ENCODE measurements at places on chromosomes 16 and 17.

GRCh38 chr17:71779482-71779881 is 341.3 kb upstream of the SOX9 start:
- DNase-seq = no peak

DNA sequence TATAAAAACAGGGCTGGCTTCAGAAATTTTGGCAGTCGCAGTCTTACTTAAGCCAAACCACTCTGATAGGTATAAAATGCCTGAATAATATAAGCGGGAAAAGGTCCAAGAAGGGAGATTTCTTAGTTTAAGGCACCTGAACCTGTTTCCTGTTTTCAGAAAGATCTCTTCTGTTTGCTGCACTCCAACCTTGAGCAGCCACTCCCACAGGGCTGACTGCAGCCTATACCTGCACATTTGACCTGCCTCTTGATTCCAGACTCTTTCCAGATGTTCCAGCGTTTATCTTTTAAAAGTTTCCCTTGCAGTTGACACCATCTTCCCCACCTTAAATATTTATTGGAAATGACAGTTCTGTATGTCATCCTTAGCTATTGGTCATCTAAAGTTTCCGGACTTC is 132.2 kb downstream of the SKAP1 start:
- DNase-seq = no peak

DNA sequence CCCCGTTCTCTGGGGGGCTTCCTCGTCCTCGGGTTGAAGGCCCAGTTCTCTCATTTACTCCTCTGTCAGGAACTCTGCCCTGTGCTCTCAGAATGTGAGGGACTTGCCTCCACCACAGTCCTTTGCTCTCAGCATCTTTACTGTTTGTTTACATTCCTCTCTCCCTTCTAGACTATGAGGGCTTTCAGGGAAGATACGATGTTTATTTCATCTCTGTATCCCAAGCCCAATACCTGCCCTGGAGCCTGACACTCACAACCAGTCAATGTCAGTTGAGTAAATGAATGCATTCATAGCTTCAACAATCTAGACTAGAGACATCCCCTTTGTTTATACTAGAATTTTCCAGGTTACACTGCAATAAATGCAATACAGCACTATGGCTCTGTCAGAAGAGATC is 409.6 kb upstream of the CDH11 start:
- DNase-seq = no peak

DNA sequence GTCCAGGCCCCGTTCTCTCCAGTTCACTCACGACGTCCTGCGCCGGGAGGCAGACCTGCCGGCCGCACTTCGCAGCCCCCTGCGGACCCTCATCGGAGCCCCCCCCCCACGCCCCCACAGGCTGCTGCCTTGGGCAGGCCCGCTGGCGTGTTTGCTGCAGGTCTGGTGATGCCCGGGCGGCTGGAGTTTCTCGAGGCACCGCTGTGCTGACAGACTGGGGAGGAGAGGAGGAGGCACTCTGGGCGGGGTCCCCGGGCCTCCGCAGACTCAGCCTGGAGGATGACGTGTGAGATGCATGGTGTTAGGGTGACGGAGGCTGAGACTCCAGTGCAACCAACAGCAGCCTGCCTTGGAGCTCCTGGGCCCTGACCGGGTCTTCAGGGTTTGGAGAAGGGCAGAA is 24.1 kb downstream of the BAIAP2 start:
- DNase-seq = no peak

DNA sequence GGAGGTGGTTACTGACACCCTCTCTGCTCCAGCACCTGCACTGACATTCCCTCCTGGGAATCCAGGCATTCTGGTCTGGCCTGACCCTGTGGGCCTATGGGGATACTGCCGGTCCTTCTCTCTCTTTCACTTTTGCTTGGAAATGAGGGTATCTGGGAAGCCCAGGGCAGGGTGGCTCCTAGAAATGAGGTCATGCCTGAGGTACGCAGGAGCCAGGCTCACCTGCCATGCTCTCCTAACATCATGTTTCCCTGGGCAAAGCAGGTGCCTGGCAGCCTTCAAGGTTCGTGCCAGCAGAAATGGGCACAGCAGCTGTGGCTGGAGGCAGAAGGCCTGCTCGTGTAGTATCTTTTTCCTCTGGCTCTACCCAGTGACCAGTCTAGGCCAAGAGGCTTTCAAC is 3.3 kb downstream of the ITGA3 start:
- no peak for DNase-seq

- DNase-seq = no peak
These were observed 12.4 kb downstream of the NLRC3 start for GRCh38 chr16:3564889-3565141.

GRCh38 chr17:57949649-57950048 is 5.6 kb downstream of the CUEDC1 start:
- DNase-seq = no peak

DNA sequence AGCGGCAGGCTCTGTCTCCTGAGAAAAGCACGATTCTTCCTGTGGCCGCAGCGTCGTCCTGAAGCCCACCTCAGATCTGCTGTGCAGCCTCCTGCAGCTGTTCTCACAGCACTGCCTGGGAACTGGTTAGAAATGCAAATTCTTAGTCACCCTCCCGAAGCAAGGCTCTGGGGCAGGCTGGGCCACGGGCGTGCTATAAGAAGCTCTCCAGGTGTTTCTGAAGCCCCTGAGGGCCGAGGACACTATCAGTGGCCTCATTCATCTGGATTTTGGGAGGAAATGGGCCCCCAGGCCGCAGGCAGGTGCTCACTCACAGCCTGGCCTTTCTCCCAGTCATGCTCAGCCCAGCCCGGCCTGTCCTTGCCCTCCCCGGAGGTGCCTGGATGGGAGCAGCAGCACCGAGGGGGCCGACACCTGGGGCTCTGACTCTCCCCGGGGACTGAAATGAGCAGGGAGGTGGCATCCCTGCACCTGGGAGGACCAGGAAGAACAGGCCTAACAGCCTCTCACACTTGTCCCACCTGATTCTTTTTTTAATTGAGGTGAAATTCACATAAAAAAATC is 10.4 kb upstream of the NLRC3 start:
- no peak for DNase-seq

DNA sequence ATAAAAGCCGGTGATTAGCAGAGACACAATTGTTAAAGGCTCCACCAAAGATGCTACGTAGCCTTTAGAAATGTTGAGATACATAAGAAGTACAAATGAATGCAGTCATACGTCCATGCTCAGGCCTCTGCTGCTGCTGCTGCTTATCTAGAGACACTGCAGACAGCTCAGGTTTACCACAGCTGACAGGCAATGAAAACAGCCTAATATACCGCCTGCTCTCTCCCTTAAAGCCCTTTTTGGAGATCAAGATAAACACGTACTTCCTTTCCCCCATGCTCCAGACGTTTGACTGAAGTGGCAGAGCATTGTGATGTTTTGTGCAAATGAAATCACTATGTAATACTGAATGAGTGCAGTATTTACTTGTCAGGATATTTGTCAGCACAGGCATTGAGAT is 185.3 kb downstream of the AATF start:
- DNase-seq = peak; percentile 18

DNA sequence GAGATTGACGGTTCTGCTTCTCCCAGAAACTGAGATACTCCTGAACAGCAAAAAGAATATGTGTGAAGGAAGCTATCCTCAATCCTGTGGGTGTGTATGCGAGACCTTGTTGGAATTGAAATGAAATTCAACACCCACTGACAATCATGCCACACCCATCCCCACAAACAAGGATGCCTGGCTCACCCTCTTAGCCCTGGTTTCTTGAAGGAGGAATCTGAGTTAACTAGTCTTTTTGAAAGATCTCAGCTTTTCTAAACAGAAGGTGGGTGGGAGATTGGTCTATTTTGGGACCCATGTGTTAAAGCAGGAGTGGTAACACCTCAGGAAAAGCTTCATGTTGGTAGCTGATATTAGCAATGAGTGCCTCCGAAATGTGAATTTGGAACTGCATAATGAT is 1244.5 kb downstream of the CDH11 start:
- DNase-seq = no peak

DNA sequence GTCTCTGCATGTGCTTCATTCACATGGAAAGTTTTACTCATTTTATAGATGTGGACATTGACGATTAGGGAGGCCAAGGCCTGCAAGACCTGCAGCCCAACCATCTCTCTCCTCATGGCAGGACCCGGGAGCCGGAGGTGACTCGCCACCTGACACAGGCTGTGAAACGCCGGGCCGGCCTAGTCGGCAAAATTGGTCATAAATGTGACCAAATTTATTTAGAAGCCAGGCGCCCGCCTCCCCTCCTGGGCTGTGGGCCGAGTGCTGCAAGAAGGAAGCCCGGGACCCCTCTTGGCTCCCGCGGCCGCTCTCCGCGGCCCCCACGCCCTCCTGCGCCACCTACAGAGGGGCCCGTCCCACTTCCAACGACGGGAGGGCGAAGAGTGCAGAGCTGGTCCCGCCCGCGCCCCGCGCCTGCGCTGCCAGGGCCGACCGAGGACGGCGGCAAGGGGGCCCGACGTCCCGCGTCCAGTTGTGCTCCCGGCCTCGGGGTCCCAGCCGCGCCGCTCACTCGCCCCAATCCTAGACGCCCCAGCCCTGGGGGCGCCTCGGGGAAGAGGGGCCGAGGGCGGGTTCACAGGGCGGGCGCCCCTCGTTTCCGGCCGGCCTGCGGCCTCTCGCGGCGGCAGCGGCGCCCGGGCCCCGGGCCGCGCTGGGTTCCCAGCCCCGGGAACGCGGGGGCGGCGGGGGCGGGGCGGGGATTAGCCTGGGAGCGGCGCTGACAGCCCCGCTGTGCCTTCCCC is 47.5 kb downstream of the WNT3 start:
- peak; percentile 27 for DNase-seq

GRCh38 chr17:82876602-82877379 is 37.0 kb upstream of the ZNF750 start:
- no peak for DNase-seq

GRCh38 chr17:59105852-59106462 is 723 bp downstream of the TRIM37 start:
- no peak for DNase-seq

DNA sequence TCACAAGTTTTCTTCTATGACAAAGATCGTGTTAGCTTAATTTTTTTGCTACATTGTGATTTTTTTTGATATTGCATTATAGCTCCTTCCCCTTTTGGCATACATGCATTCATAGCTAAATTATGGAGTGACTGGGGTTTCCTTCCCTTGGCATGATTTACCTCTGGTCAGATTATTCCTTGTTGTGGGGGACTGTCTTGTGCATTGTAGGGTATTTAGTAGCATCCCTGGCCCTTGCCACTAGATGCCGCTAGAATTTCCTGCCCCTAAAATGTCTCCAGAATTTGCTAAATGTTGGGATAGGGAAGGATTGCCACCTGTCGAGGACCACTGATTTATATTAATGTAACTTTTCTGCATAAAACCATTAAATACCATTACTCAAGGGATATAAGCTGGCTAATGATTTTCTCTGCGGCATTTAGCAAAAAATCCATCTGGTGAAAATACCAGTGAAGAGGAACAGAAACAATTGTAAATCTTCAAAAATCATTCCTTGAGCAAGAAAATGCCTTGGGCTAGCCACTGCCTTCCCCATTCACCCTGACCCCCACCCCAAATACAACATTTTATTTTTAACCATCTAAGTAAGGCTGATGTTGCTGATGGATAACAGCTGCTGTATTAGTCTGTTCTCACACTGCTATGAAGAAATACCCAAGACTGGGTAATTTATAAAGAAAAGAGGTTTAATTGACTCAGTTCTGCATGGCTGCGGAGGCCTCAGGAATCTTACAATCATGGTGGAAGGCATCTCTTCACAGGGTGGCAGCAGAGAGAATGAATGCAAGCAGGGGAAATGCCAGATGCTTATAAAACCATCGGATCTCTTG is 195.2 kb downstream of the MAP2K6 start:
- DNase-seq = peak; percentile 2

DNA sequence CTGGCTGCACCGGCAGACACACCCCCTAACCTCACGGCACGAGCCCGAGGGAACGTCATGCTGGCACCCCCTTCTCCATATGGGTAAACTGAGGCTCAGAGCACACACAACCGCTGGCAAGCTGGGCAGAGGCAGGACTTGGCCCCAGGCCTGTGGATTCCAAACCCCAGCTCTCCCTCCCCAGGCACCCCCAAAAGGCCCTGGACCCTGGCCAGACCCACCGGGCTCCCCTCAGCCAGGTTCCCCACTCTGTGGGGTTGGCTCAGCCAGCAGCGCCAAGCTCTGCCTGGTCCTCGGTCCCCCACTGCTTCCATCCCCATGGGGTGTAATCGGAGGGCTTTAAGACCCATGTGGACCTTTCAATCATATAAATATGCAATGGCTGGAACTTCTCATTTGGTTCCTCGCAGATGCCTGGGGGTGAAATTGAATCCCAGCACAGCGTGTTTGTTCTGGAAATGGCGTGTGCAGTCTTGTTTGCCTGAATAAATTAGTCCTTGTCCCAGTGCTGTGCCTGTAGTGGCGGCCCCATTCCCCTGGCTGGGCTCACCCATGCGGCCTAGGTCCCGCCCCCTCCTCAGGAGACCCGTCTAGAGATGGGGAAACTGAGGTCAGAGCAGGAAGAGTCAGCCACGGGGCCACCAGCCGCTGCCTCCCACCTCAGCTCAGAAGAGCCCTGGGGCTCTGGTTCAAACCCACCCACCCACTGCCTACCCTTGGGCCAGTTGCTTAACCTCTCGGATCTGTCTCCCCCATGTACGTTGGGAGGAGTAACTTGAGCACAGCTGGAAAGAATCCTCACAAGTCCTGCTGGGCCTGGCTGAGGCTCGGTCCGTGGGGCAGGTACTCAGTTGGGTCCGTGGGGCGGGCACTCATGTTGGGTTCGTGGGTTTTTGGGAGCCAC is 57.3 kb downstream of the ZFPM1 start:
- DNase-seq = no peak

- peak; percentile 67 for DNase-seq
These were observed 4.8 kb upstream of the ARL4D start for GRCh38 chr17:43393944-43394482.

DNA sequence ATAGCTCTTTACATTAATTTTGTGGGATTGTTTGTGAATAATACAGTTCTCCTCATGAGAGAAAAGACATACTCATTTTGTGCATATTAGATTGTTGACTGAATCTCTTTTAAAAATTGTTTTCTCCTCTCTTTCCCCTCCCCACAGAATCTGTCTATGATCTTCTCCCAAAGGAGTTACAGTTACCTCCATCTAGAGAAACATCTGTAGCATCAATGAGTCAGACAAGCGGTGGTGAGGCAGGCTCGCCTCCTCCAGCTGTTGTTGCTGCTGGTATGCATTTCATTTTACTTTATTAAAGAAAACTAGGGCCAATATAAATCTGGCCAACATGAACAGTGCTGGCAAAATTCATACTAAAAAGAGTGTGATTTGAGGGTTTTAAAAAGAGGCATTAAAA is 60.5 kb downstream of the NFAT5 start:
- no peak for DNase-seq

DNA sequence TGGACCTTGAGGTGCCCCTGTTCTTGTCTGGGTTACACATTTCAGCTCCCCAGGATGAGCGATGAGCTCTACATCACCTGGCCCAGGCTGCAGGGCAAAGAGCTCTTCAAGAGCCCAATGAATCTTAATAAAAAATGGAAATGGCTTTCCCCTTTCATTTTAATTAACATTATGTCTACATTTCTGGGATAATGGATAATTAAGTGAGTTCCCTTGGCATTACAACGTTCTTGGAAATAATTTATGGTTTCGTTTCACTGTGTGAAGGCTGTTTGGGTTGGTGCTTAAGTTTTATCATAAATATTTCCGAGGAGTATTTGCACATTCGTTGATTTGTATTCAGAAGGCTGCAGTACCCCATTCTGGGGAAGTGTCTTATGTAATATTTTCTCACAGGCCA is 678.3 kb upstream of the EEF2KMT start:
- DNase-seq = no peak
